ENCODE measurements at places on chromosomes 6 and 20.

DNA sequence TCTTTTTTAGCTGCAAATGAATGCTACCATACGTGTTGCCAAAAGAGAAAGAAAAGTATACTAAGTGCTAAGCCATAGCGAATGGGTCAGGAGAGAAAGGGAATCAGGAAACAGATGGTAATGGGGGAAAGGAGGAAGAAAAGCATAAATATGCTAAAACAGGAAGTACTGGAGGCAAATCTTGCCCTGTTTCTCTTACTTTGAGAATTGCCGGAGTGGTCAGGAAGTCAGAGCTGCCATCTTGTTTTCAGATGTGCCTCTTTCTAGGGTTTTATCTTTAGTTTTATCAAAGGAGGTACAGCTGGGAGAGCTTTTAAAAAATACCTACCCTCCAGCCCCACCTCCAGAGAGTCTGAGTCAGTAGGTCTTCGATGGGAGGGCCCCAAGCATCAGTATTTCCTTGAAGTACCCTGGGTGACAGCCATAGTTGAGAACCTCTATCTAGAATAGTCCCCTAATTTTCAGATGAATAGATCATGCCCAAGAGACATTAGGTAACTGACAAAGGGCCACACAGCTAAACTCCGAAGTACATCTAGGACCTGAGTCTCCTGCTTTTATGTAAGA, 193.3 kb downstream of the CLIC5 start:
- DNase-seq, result no peak

- no peak for DNase-seq
These were observed 60.0 kb downstream of the SYCP2 start for GRCh38 chr20:59873409-59873808.

GRCh38 chr6:21665392-21666200, 72.0 kb downstream of the SOX4 start:
- no peak for DNase-seq

GRCh38 chr6:20092071-20092566, 120.2 kb downstream of the MBOAT1 start:
- peak; percentile 64 for DNase-seq

DNA sequence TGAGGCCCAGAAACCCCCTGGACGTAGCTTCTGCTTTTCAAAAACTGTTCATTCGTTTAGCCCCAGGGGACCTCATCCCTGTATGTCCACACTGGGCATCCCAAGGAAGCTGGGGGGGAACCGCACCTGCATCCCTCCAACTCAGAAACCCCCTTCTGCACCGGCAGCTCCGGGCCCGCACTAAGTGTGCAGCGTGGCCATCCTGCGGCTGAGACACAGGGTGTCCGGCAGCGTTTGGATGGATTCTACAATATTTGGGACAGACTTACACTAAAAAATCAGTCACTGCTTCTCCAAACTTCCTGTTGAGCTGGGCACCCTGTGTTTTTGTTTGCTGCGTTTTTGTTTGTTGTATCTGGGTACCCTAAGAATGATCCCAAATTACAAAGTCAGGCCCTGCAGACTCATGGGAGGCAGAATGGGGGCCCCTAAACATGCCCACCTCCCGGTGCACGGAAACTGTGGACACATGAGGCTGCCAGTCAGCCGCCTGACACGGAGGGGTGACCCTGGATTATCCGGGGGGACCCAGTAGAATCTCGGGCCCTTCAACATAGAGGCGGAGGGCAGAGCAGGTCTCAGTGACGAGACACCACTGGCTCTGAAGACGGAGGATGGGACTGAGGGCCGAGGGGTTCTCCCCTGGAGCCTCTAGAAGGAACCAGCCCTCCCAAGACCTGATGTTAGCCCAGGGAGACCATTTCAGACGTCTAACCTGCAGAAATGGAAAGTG, 88.2 kb upstream of the BHLHE23 start:
- DNase-seq, result no peak

- DNase-seq, result no peak
These were observed 29.3 kb downstream of the PTPRK start for GRCh38 chr6:128491100-128491581.

DNA sequence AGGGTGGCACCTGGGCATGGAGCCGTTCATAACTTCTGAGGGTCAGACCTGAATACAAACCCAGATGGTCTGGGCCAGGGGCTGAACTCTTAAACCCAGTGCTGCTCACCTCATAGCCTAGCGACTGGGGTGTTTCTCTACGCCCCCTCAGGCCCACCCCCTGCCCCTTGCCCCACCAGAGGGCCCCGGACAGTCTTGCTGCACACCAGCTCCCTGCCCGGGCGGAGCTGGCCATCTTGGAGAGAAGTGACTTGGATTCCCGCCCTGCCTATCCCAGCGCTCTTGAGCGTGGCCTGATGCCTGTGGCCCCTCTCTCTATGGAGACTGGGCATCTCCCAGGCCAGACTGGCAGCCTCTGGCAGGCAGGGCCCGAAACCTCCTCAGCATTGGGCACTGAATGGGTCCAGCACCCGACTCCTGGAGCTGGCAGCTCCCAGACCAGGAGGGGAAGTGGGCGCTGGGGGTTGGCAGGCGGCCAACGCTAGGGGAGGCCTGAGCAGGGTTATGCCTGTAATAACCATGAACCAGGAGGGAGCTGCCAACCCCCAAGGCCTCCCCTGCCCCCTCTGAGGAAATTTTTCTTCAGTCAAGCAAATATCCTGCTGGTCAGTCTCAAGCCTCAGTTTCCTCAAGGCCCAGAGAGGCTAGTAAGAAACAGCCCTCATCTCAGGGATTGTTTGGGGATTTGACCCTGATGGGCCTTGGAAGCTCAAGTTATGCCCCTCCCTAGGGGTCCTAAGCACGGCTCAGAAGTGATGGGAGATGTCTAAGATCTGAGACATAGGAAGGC, 169.5 kb downstream of the VEGFA start:
- DNase-seq, result no peak

DNA sequence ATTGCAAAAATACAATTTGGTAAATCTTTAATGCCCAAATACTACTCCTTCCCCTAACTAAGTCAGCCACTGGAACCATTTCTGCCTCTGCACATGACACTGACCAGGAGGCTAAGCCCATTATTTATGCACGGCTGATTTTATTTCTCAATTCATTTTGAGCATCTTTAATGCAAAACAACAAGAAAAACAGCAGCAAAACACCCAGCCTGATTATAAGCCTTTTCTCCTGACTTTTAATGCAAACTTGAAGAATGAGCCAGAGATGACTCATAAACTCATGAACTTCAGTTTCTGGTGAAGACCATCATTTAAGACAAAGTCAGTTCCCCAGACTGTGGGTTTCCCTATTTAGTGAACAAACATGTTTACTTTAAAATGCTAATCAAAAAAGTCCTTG, 51.6 kb downstream of the CYP24A1 start:
- DNase-seq, result no peak

DNA sequence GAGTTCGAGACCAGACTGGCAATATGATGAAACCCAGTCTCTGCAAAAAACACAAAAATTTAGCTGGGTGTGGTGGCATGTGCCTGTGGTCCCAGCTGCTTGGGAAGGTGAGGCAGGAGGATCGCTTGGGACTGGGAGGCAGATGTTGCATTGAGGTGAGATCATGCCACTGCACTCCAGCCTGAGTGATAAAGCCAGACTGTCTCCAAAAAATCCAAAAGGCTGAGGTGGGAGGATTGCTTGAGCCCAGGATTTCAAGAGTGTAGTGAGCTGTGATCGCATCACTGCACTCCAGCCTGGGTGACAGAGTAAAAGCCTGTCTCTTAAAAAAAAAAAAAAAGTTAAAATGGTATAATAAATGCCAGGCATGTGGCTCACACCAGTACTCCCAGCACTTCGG, 1.3 kb upstream of the PTCRA start:
- no peak for DNase-seq

- DNase-seq, result no peak
These were observed 166.7 kb upstream of the CENPW start for GRCh38 chr6:126173265-126173664.

GRCh38 chr20:10636326-10636818, 37.4 kb downstream of the JAG1 start:
- no peak for DNase-seq

- no peak for DNase-seq
These were observed 403.9 kb upstream of the JARID2 start for GRCh38 chr6:14841901-14842421.

- no peak for DNase-seq
These were observed at the start of gene MUC22 for GRCh38 chr6:31010393-31011060. MUC22 (plus strand) TSS chr6:31010474; CDS start chr6:31010707, 233 bp downstream.

DNA sequence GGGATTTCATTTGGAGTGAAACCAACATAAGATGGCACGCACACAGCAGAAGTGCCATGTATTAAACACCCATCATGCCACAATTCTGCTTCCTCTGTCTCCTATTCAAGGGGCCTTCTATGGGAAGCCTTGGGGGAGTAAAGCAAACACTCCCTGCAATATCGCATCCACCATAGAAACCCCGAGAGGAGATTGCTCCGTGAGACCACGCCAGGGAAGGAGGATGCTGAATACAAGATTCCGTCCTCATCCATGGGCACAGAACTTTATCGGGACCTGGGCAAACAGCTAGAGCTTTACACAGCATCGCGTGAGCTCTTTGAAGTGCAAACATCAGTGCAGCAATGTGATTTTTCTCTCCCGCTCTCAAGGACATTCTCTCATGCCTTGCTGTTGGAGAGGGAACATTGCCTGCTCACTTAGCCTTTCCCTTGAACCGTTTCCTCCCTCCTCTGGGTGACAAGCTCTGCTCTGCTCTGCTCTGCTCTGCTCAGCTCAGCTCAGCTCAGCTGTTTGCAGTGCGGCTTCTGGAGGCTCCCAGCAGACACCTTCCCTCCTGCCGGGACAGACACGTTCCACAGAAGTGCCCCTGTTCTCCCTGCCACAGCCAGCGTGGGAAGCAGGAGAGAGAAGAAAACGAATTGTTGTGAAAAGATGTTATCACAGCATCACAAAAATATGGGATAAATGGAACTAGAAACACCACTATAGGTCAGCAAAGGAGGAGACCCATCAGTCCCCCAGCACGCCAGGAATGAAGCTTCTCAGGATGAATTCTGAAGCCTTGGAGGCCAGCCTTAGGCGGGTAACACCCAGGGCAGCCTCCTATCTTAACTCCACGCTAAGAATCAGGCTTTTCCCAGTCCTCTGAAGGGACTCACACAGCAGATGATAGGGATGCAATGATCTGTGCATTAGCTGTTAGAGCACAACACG, 48.2 kb downstream of the RNASET2 start:
- DNase-seq, result no peak

DNA sequence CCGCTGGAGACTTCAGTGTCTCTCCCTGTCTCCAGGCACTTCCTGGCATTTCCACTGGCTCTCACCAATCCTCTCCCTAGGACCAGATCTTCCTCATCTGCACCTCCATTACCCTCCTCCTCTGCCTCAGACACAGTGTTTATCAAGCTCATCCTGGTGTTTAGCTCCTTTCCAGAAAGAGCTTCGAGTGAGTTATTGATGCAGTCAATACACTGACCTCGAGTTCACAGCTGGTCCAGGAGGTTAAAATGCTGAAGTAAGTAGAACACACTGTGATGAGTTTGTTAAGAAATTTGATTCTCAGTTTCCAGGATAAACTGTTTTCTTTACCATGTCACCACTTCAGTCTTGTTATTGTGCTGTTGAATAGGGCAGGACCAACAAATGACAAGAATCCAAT, 42.1 kb upstream of the ARMC2 start:
- no peak for DNase-seq

- no peak for DNase-seq
These were observed 31.2 kb upstream of the NFATC2 start for GRCh38 chr20:51573576-51574243.

DNA sequence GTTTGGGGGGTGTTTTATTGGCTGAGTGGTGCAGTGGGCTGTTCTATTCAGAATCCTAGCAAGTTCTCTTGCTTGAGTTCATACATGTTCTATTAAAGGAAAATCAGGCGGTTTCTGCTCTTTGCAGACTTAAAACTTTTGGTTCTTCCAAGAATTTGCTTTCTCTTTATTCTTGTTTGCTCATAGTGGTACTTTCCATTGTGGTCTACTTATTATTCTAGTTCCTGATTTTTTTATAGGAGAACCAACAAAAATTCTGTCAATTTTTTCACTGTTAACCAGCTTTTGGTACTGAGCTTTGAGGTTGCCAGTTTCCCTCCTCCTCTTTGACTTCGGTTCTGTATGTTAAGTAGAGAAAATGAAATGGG, 6.7 kb downstream of the AFDN start:
- DNase-seq, result no peak

GRCh38 chr6:109073344-109074132, 21.1 kb downstream of the SESN1 start:
- DNase-seq, result peak; percentile 87

DNA sequence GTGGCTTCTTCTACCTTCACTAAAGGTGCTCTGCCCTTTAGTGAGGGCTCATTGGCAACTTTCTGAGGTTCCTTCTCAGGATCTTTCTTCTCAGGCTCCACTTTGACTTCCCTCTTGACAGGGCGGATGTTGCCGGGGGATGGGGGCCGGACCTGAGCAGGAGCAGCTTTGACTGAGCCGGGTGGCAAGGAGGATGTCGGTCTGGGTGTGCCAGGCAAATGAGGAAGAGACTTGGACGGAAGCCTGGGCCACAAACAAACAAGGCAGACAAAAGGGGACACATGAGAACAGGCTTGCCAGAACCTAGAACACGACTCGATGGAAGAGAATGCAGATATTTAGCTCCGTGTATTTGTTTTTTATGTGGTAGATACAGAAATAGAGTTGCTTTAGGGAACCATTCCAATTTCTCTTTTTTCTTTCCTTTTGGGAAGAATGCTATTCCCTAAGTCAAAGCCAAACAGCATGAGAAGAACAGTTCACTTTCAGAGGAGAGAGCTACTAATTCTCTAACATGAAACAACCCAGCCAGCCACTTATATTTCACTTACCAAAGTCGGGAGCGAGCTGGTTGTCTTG, 76.2 kb upstream of the BCLAF1 start:
- no peak for DNase-seq

DNA sequence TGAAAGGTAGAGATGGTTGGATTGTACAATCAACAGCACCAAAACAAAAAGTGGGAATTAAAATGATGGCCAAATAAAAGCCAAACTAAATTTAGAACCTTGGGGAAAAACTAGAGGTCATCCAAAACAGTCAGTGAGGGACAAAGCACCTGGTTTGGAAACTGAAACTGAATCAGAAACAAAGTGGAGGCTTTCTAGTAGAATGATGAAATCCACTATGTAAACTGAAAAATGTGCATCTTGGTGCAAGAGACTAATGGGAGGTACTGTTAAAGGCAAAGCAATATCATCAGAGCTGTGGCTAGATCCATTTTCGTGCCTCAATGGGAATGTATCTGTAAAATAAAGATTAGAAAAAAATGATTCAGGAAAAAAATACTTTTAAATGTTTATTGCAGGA, 380.0 kb upstream of the GJE1 start:
- DNase-seq, result no peak

All from NCI-H774 (cell line).